ENCODE measurements at places on chromosomes 1 and 21.

GRCh38 chr1:175209493-175209921, 16.9 kb upstream of the KIAA0040 start:
- DNase-seq, result no peak

DNA sequence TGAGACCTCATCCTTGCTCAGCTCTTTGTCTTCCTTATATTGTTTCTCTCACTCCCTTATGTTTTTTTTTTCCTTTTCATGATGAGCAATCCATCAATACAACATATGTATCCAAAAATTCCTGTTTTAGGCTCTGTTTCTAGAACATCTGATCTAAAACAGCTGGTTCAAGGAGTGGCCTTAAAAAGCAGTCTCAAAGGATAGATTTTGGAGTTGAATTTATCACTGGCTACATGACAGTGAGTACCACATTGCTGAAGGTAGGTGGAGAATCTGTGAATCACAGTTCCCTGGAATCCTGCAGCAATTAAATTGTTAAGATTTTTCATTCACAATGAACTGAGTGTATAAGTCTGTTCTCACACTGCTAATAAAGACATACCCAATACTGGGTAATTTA, 155.8 kb upstream of the ADAMTS5 start:
- no peak for DNase-seq

- no peak for DNase-seq
Observed at GRCh38 chr1:1356166-1356795, 2.1 kb downstream of the MXRA8 start.

- no peak for DNase-seq
Observed at GRCh38 chr1:56799605-56800400, 19.4 kb downstream of the FYB2 start.

DNA sequence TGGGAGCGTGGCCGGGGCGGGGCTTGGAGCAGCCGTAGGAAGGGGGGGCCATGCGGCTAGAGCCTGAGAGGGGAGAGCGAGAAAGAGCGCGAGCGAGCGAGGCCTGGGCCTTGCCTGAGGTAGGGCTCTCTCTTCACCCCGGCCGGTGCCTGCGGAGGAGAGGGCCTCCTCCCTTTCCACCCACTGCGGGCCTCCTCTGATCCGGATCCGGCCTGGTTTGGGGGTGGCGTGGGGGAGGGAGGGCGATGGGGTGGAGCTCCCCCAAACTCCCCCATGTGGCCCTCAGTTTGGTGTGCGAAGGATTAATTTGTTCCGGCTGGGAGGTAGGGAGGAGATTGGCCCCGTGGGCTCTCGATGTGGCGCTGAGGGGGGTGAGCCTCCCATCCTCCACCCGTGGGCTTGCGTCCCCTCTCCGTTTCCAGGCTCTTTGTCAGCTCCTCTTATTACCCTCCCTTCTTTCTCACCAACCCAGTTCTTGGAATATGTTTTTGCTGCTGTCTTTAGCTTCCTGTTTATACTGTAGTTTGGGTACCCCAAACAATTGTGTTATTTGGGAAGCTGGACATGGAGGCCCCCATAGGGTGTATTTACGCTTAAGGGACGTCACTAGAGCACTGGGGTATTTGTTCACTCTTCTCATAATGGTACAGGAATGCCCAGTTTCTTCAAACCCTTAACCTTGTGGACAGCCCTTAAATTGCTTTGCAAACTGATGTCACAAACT, 685 bp downstream of the UBAP2L start:
- DNase-seq, result peak; percentile 67

DNA sequence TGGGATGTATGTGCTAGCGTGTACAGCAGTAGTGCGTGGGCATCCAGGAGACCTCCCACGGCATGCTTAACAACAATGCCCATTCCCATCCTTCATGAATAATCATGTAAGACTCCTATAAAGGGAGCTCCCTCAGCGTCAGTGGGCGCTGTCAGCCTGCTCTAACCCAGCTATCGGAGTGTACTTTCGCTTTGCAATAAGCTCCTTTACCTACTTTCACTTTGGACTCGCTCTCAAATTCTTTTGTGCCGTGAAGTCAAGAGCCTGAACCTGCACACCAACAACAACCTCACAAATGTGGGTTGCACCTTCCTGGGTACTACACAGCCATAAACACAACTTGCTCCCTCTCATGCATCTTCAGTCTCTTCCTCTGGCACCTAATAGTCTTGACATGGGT, 114.8 kb upstream of the PAXBP1 start:
- DNase-seq, result no peak

DNA sequence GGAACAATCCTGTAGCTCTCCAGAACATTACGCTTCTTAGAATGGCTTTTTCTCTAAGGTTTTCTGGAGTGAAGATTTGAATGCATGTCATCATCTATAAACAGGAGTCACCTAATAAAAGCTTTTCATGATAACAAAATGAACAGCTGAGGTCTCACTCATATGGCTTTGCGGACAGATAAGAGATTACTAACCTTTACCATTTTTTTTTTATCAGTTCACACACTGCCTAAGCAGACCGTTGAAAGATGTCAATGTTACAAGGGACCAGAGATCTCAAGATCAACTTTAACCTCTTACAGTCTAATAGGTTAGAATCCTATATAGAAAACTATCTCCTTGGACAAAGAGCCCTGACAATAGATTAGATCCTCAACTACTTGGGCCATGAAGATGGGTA, 41.4 kb downstream of the SCMH1 start:
- no peak for DNase-seq

- no peak for DNase-seq
Observed at GRCh38 chr1:171583591-171584201, 38.3 kb upstream of the MYOCOS start.

- no peak for DNase-seq
Observed at GRCh38 chr1:228315484-228315944, 91.1 kb downstream of the TRIM11 start.

DNA sequence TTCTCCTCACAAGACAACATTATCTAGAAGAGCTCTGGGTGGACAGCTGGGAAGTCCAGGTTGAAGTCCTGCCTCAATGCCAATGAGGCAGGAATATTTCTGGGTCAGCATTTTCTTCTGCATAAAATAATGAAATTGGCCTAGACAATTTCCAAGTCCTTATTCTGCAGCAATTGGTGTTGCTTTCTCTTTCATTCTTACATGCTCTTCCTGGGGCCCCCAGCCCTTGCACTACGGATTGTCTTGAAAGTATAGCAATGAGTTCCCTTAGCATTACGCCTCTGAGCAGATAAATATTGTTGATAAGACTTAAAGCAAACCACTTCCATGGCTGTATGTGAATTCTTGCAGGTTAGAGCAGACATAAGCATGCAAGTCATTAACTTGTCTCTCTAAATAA, 188.5 kb downstream of the TGFBR3 start:
- no peak for DNase-seq

DNA sequence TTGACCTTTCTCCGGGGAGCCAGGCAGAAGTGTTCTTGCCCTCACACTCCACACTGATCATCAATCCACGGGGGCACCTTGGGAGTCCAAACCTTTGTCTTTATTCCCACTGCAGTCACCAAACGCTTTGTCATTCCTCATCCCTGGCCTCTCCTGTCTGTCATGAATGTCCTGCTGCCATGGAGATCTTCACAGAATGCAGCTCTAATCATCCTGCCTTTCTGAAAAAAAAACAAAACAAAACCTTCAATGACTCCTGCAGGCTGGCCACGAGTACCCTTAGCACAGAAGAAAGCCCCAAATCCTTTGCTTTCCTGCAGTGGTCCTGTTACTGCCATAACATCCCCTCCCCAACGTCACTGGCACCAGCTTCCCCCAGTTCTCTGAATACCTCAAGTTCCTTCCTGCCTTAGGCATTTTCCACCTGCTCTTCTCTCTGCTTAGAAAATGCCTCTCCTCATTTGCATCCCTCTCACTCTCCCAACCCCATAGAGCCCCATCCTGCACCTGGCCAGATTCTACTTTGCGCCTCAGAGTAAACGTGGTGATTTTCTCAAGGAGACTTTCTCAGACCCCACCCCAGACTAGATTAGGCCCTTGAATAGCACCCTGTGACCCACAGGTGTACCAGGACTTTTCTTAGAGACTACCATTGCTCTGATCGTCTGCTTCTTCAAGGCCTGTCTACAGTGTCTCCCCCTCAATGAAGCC, 131.2 kb downstream of the AK5 start:
- DNase-seq, result peak; percentile 14

DNA sequence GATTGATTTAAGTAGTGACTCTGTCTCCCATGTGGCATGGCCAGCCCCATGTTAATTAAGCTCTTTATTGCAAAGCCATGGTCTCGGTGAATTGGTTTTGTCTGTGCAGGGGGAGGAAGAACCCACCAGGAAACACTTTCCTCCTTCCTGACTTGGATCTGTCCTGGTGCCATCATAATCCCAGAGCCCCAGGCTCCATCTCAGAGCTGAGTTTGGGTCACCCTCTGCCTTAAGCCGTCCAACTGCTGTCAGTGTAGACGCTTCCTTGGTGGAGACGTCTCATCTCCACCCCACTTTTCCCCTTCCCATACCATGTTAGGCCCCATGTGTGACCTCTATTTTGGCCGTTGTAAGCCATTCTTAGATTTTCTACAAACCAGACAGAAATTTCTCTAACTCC, 36.0 kb upstream of the COL6A2 start:
- no peak for DNase-seq

GRCh38 chr1:105368446-105368845, 1618.7 kb downstream of the AMY1C start:
- no peak for DNase-seq

DNA sequence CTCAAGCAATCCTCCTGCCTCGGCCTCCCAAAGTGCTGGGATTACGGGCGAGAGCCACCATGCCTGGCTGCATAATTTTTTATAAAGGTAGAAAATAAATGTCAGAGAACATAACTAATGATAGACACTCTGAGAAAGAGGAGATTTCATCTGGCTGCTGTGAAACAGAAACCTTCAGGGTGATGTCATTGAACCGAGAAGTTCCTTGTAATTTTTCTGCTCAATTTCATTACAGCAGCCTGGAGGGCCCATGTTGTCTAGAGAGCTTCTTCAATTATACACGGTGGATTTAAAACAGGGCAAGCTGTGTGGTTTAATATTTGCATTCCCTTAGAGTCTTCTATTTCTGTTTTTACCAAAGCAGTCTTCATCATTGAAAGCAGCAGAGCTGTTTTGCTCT, 64.3 kb upstream of the MORC3 start:
- DNase-seq, result no peak

DNA sequence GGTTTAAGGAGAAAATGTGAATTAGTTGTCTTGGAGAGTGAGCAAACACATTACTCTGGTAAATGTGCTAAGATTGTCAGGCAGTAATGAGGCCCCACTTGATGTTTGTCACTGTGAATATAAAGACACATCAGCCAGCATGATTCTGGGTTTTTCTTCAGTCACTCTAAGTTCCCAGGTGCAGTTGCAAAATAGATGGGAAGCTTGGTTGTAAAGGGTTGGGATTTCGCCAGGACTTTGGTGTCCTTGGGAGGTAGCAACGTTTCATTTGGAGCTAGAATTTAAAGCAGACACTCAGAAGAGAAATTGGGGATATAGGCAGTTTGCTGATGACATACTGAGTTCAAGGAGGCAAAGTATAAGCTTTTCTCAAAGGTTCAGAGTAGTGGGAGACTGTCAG, 154.3 kb downstream of the MAST2 start:
- DNase-seq, result no peak

GRCh38 chr21:44304877-44305293, 5.0 kb downstream of the PFKL start:
- DNase-seq, result peak; percentile 37

DNA sequence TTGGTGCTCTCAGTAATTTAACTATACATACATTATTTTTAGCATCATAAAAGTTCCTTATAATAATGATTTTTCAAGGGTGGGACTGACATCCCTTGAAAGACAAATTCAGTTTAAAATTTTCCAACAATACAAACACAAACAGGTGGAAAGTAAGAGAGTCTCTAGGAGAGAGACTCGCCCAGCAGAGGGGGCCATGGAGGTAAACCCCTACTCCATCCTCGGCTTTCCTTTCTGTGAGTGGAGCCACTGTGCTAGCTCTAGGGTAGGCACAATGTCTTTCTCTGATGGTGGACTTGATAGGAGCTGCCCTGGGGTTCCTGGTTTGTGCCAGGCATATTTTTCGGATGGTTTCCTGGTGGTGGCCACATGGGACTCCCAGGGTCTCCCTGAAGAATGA, 8.3 kb downstream of the CSMD2 start:
- no peak for DNase-seq

- DNase-seq, result no peak
Observed at GRCh38 chr1:97365026-97365425, 555.8 kb downstream of the DPYD start.

- no peak for DNase-seq
Observed at GRCh38 chr21:16419188-16419921, 689.6 kb downstream of the USP25 start.

- no peak for DNase-seq
Observed at GRCh38 chr1:24308365-24309015, 10.7 kb upstream of the GRHL3 start.

DNA sequence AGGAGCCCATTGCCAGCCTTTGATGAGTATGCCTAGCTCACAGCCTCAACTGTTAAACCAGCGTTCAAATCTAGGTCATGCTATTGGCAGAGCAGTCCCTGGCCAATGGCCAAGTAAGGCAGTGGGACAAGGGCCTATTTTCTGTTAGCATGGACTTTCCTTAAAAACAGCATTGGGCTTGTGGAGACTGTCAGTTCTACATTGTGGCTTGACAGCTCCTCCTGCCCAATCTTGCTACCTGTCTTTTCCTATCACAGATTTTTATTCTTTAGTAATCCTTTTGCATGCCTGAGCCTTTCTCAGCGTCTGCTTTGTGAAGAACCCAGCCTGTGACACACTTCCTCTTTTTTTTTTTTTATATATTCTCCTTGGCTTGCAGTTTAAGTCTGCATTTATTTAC, 56.4 kb downstream of the DIP2A start:
- peak; percentile 59 for DNase-seq

DNA sequence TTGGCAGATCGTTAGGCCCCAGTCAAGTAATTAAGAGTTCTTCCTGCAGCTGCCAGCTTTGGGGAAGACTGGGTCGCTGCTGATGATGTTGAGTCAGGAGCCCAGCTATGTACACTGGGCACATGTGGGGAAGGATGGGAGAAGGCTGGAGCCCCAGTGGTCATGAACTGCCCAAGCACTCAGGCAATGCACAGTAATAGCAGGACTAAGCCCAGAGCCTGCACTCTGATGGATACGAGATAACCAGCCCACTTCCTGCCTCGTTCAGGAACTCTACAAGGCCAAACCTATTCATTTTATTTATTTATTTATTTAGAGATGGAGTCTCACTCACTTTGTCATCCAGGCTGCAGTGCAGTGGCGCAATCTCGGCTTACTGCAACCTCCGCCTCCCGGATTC, 81.1 kb upstream of the BTG3 start:
- no peak for DNase-seq

DNA sequence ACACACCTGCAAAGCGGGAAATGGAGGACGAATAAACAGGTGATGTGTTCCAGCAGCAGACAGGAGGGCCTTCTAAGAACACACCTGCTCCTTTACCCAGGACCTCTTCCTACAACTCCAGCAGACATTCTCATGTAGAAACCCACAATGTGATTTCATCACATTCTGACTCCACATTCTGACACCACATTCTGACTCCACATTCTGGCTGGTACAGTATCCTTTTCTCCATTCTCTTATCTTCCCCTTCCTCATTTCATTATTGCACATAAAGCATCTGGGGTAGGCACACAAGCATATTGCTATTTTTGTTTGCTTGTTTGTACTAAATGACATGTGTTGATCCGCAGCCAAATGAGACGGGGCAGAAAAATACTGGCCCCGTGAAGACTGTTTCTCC, 3.6 kb upstream of the ZNF124 start:
- peak; percentile 36 for DNase-seq

All from Kasumi-1 (cell line).